CD4-positive, alpha-beta T cell treated with Interferon alpha-2 for 1 hour (primary cell): ENCODE measurements at places on chromosomes 6 and 20.

GRCh38 chr20:33561692-33562601 lies 72.1 kb downstream of the CBFA2T2 start:
- no peak for DNase-seq

GRCh38 chr6:136963259-136963658 lies 41.2 kb downstream of the SLC35D3 start:
- DNase-seq, result no peak

DNA sequence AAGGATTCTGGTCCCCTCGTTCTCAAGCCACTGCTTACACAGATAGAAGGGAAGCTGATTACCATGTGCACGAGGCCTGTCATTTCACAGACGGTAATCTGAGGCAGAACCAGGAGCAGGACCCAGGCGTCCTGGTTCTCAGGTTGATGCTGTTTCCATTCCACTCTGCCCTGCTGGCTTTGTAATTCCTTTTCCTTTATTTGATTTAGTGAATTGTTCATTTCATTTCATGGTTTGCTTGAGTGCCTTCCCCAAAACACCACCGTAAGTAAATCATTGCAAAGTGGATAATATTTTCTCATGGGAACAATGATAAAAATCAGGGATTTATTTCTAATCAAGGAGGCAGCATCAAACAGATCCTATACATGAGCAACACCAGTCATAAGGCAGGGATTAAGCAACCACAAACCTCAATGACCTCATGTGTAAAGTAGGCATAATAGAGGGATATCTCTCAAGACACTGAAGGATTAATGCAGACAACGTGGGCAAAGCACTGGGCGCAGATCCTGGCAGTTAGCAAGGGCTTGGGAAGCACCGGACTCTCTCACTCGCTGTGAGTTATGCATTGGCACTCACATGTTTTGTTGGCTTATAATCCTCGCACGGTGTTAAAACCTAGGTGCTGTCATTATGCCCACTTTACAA lies 229.5 kb upstream of the FOXQ1 start:
- DNase-seq, result no peak

DNA sequence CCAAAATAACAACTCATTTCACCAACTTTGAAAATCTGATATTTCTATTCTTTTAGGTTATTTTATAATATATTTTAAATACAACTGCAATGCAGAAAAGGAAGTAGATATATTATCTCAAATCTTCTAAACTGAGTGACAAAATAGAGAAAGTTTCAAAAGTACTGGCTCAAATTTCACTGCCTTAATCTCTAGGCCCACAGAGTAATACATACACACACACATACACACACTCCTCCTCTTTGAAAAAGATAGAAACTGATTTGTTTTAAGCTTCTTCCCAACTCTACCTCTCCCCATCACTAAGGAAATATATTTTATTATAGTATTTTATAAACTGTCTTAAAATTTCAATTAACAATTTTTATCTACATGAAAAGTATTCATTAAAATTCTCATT lies 36.2 kb downstream of the ARHGAP18 start:
- DNase-seq, result no peak

DNA sequence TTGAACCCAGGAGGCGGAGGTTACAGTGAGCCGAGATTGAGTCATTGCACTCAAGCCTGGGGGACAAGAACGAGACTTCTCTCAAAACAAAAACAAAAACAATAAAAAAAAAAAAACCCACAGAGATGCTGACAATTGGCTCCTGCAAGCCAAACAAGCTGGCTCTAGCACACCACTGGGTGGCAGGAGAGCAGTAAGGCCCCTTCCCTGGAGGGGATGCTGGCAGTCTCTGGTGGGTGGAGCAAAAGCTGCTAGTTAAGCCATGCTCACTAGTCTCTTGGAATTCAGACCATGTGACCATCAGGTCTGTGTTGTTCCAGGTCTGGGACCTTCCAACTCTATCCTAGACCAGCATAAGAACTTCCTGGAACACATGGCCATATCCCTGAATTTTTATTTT lies 18.9 kb upstream of the DSN1 start:
- peak; percentile 6 for DNase-seq

DNA sequence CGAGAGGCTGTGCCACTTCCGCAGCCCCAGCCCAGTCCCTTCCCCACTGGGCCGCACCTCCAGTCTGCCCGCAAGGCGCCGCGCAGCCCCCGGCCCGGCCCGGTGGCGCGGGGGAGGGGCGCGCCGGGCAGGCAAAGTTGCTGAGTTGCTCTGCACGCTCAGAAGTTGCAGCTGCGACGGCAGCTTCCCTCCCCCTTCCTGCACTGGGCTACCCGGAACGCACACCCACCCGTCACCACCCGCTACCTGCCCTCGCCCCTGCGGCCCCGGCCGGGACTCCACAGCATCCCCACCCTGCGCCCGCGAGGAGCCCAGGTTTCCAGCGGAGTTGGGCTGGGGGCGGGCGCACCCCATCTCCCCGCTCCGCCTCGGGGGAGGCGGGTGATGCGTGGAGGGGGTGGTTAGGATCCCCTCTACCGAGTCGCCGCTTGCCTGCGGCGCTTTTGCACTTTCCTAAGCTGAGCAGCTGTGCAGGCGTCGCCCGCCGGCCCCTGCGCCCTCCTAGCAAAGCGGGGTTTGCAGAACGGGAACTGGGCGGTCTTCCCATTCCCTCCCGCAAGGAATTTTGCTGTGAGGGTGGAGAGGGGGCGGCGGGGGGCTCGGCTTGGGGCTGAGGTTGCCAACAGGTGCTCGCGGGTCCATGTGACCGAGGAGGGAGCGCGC lies 55.9 kb upstream of the RREB1 start:
- peak; percentile 26 for DNase-seq

- DNase-seq, result no peak
These were observed 62.4 kb downstream of the AGPAT4 start for GRCh38 chr6:161211380-161212035.

DNA sequence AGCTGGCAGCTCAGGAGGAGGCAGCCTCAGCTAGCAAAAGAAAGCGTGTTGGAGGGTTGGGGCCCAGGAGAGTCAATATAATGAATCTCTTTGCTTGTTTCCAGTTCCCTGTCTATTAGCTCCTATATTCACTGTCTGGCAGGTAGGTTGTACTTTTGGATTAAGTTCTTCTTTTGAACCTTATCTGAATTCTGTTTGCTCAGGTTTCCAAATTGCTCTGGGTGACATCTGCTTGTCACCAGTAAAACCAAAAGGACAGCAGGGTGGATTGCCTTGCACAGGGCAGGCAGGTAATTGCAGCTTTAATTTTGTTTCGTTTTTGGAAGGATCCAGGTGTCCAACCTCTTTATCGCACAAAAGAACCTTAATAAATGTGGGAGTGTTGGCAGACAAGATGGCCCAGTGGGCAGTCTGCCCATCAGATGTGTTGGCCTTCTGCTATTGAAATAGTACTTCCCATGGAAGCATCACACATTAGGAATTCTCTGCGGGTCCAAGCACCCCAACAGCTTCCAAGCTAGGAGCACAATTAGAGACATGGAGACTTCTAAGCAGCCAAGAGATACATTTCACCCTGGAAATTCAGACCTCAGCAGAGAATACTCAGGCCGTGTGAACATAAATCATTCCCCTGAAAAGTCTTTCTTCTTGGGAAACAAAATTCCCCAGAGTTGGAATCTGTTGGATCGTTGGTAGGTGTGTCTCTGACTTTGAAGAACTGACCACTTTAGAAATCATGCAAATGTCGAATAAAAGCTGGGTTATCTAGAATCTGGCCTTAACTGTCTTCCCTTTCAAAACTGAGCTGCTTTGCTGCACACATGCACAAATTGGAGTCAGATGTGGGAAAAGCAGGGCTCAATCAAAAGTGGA lies 286.9 kb upstream of the BMP2 start:
- DNase-seq, result no peak

GRCh38 chr6:26336355-26337198 lies 28.4 kb upstream of the BTN3A2 start:
- no peak for DNase-seq

DNA sequence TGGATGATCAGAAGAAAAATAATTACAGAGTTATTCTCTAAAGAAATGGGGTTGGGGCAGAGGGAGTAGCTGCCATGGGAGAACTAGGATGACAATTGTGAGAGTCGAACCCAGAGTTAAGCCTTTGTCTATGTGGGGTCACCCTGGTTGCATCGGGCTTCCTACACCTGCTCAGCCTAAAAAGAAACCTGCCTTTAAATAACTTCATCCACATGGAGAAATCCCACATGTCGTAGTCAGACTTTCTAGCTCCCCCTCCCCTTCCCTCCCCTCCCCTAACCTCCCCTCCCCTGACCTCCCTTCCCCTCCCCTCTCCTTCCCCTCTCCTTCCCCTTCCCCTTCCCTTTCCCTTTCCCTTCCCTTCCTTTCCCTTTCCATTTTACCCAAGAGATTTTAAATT lies 14.7 kb downstream of the VIP start:
- no peak for DNase-seq

GRCh38 chr20:24502661-24503060 lies 33.2 kb downstream of the SYNDIG1 start:
- no peak for DNase-seq
